Cerebellar cortex (tissue), 1 donor: ENCODE measurements at places on chromosomes 16 and 17.

- DNase-seq: no peak
Observed at GRCh38 chr16:27289669-27290068, 21.1 kb upstream of the NSMCE1 start.

DNA sequence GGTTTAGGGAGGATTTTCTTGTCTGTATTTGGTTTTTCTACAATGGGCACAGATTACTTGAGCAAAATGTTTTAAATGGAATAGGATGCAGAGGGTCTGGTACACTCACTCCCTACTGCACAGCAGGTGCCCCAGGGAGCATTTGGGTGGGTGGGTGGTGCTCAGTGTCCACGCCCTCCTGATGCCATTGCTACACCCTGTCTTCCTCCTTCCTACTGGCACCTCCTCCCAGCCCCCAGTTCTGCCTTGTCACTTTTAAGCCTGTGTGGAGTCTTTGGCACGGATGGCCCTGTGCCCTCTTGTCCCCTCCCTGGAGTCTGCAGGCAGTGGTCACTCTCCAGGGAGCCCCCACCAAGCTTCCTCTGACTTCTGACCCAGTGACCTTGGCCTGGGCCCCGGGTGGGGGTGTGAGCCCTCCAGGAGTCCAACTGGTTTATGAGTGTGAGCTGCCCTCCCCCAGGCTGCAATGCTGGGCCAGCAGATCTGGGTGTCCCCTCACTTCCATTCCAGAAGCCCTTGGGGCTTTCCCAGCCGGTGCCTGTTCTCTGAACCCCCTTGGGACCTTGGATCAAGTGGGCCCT lies 15.5 kb downstream of the LLGL2 start:
- no peak for DNase-seq

DNA sequence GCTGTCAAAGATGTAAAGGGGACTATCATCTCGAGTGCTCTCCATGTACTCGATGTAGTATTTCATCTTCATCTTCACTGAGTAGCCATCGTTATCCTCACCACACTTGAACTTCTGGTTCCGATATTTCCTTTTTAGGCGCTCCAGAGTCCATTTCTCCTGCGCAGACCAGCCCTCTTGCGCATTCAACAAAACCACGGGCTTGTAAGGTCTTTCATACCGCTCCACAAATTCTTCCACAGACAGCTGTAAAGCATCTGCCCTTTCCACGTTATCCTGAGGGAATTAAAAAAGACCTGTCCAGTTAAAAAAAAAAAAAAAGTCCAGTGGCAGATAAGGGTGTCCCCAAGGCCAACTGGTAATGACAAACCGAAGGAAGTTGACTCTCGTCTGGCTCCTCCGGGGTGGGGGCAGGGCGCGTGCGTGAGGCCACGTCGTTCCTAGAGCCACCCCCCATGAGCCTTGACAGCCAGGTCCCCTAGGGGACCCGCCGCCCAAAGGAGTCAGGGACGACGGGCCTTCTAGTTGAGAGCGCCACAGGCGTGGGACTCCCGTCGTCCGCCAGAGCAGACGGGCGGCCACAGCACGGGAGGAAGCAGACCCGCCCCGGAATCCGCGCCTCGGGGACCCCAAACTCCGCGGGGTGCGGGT lies 701 bp downstream of the JMJD6 start:
- DNase-seq: no peak

DNA sequence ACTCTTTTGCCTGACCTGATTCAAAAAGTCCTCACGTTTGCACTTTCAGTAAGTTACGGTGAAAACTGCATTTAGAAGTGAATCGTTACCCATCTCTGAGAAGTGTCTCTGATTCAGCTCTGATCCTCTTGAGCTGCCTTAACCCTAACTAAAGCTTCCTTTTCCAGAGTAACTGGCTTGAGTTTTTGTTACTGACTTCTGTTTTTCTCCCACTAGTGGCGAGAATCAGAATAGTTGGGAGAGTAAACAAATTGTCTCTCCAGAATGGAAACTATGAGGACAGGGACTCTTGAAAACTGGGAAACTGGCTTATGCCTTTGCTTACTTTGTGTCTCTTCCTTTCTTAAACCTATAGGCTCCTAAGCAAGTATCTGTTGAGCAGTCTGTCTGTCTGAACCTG lies 31.3 kb upstream of the KPNB1 start:
- DNase-seq: peak; percentile 21

GRCh38 chr17:2157081-2157480 lies 102.2 kb downstream of the HIC1 start:
- DNase-seq: no peak

DNA sequence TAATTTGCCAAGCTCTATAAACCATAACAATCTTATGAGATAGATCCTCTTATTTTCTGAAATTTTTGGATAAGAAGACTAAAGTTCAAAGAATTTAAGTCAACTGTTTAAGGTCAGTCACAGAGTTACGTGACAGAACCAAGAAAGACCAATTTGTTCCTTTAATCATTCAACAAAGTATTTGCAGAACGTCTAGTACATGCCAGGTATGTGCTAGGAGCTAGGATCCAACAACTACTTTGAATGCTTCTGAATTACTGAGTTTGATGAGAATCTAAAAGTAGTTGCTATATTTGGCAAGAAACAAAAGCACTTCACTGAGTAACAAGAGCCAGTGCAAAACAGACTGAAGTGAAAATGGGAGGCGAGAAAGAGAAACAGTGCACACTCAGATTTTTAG lies 15.0 kb downstream of the GLOD4 start:
- DNase-seq: no peak

GRCh38 chr17:80782536-80783427 lies 208.9 kb upstream of the CHMP6 start:
- no peak for DNase-seq

DNA sequence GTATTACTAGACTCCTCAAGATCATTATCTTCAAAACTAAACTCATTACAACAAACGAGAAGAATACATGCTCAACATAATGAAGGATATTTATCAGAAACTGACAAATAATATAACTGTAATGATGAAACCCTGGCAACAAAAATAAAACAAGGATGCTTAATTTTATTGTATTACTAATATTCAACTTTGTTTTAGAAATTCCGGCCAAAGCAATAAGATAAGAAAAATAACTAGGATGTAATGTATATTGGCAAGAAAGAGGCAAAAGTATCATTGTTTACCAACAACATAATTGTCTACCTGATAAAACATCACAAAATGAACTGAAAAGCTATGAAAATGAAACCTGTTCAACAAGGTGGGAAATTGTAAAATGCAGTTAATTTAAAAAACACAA lies 588.3 kb upstream of the ZFHX3 start:
- DNase-seq: no peak

- peak; percentile 15 for DNase-seq
Observed at GRCh38 chr17:9240659-9241370, 219.5 kb downstream of the NTN1 start.

DNA sequence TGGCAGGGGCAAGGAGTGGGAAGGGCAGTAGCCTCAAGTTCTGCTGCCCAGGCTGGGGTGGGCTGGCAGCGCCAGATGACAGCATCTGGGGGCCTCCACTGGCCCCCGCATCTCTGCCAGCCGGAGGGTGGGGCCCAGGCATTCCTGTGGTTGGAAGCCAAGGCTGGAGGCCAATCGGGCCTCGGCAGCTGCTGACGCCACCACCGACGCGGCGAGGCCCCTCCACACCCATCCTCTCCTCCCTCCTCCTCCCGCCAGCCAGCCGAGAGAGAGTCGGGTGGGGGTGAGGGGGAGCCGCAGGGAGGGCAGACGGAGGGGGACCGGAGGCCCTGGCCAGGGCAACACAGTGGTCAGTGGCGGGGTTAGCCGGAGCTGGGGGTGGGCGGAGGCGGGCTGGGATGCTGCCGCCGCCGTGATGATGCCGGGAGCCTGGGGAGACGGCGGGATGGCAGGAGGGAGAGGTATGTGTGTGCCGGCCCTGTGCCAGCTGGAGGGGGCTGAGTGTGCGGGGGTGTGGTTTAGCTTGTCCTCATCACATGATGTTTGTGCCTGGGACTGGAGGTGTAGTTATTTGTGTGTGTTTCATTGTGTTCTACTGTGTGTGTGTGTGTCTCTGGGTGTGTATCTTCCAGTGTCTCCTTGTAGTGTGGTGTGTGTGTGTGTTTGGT lies 36.6 kb downstream of the ARHGAP23 start:
- DNase-seq: peak; percentile 79

- DNase-seq: peak; percentile 88
Observed at GRCh38 chr17:8151120-8151640, 1.0 kb downstream of the PER1 start.

GRCh38 chr16:27706156-27706865 lies 156.4 kb downstream of the KATNIP start:
- no peak for DNase-seq

- no peak for DNase-seq
Observed at GRCh38 chr16:66538910-66539309, 11.0 kb downstream of the TK2 start.

GRCh38 chr17:55710829-55711496 lies 11.7 kb downstream of the TMEM100 start:
- DNase-seq: no peak

DNA sequence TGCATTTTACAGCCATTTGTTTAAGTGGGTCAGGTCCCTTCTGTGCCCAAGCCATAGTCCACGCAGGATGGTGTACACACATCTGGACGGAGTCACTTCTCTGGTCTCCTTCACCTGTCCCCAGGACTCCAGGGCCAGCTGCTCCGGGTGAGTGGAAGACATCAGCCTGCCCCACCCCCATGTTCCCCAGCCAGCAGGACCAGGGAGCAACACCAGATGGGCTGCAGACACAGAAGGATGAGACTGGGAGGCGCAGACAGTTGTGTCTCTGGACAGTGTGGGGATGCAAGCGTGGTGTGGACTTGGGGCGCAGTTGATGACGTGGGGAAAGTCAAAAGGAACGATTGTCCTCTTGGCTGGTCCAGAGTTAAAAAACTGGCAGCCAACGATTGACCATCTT lies 24.6 kb upstream of the WFDC1 start:
- DNase-seq: no peak

DNA sequence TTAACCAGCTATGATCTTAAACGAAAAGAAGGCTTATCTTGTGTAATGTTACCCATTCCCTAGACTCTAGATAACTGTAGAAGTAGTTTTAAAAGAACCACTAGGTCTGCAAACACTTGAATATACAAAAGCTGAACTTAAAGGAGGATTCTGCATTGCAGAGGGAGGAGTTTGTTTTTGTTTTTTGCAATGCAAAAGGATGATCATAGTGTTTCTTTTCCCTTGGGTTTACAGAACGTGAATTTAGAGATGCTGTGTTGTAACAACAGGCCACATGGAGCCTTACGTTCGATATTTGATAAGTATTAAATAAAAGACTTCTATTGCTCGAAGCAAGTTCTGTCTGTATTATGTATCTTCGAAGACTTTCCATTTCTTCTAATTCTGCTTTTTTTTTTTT lies 77.6 kb downstream of the CHD9 start:
- DNase-seq: no peak

DNA sequence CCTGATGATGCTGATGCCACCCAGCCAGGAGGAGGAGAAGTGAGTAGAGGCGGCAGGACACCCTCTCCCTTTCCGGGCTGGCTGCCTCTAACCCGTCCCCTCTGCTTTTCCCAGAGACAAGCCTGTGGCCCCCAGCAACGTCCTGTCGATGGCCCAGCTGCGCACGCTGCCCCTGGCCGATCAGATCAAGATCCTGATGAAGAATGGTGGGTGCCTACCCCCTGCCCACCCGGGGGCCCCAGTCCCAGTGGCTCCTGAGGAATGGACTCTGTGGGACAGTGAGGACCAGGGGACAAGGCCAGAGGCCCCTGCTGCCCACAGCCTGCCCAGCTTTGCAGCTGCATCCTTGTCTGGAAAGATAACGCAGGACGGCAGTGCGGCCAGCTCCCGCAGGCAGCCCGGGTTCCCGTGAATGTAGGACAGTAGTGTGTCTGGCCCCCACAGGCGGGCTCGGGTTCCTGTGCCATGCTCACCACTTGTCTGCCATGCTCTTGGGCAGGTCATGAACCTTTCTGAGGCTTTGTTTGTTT lies 19.9 kb downstream of the POLR3E start:
- DNase-seq: no peak

DNA sequence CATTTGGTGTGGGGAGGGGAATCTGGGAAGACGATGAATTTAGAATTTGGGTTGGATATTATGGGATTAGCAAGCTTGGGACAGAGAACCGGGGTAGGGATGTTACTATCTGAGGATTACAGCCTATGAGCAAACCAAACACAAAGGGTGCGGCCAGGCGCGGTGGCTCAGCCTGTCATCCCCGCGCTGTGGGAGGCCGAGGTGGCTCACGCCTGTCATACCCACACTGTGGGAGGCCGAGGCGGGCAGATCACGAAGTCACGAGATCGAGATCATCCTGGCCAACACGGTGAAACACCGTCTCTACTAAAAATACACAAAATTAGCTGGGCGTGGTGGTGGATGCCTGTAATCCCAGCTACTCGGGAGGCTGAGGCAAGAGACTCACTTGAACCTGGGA lies 60.9 kb downstream of the VPS53 start:
- DNase-seq: no peak

DNA sequence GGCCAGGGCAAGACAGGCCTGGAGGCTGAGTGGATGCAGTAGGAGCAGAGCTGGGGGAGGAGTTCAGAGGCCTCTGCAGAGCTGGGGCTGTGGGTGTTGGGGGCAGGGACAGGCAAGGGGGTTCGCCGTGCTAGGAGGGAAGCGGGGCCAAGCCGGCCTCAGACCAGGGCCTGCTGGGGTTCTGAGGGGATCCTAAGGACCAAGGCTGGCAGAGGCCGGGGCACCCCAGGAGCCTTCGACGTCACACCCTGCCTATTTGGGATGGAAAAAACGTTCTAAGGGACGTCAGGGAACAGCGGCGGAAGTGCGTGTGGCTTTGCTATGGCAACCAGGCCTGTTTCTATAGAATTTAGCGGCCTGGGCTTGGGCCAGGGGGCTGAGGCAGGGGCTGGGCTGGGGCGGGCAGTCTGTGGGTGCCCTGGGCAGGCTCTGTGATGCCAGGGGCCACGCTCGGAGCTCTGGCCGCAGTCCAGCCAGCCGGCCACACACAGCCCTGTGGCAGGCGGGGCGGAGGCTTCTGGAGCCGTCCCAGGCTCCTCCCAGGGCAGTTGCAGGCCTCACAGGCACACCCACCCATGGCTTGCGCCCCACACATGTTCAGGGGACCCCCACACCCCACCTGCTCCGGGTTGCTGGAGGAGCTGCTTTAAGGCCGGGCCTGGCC lies 3.7 kb downstream of the TRAF7 start:
- peak; percentile 61 for DNase-seq

DNA sequence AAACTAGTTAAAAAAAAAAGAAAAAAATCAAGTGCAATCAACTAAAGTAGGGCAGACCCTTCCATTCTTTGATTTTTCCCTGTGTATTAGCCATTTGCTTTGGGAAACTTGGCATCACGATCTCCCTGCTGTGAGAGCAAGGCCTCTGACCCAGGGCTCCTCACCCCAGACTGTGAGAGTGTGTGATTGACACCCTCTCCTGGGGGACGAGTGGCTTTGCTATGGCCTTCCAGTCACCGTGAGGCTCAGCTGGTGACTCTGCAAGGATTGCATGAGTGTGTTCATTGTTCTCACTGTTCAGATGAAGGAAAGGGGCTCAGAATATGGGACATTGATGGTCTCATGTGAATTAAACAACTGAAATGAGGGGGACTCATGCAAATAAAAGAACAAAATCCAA lies 69.0 kb upstream of the BCAR1 start:
- DNase-seq: no peak
